Hepatic stellate cell (primary cell): ENCODE measurements at places on chromosomes 2 and 18.
A peak's percentile ranks its signal among the peaks of the same experiment; 100 is the strongest.

DNA sequence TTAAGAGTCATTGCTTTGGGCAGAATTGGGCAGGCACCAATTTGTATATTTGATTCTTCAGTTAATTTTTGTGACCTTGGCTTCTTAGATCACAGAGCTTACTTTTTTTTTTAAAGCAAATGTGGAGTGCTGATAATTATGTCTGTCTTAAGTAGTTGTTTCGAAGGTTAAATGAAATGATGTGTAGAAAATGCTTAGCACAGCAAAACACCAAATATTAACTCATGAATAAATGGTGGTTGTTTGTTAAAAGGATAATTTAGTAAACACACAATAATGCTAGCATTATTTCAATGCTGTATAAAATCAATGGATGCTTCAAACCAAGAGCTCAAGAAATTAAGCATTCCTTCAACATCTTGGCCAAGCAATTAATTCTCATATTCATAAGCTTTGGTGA is 143.4 kb downstream of the LPIN1 start:
- DNase-seq = no peak

- DNase-seq = no peak
Observed at GRCh38 chr2:60470340-60470739, 83.1 kb downstream of the BCL11A start.

GRCh38 chr2:2646433-2647051 is 315.5 kb upstream of the MYT1L start:
- no peak for DNase-seq

DNA sequence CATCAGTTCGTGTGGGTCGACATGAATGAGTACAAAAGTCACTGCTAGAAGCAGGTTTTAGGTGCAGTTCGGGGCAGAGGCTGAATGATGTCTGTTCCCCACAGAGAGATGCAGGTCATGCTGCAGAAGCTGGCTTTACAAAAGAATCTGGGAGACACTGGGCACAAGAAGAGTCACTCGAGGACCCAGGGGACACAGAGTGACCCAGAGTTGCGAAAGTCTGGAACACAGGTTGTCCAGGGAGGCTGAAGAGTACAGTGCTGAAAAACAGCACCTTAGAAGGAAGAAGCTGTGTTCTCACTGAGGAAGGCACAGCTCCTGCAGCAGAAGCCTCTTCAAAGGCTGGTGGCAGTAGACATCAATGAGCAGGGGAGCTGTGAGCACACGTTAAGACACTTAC is 14.8 kb downstream of the CACNB4 start:
- no peak for DNase-seq

- DNase-seq = no peak
Observed at GRCh38 chr2:18045230-18045629, 166.8 kb downstream of the KCNS3 start.

GRCh38 chr2:186572705-186573104 is 17.2 kb upstream of the ITGAV start:
- DNase-seq = no peak

- DNase-seq = peak; percentile 5
Observed at GRCh38 chr18:22385718-22386117, 32.0 kb downstream of the CTAGE1 start.

DNA sequence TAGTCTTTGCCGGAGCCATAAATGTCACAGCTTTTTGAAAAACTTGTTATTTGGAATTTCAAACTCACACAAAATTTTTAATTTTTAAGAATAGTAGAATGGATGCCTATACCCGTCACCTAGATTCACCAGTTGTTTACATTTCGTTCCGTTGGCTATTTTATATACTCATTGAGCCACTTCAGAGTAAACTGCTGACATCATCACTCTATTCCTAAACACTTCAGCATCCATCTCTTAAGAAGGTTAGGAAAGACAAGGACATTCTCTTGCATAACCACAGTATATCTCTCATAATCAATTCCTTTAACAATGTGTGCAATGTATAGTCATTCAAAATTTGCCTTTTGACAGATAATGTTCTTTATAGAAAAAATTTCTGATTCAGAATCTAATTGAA is 1065.8 kb downstream of the LRP1B start:
- no peak for DNase-seq

GRCh38 chr18:32607816-32608215 is 137.1 kb upstream of the GAREM1 start:
- no peak for DNase-seq

DNA sequence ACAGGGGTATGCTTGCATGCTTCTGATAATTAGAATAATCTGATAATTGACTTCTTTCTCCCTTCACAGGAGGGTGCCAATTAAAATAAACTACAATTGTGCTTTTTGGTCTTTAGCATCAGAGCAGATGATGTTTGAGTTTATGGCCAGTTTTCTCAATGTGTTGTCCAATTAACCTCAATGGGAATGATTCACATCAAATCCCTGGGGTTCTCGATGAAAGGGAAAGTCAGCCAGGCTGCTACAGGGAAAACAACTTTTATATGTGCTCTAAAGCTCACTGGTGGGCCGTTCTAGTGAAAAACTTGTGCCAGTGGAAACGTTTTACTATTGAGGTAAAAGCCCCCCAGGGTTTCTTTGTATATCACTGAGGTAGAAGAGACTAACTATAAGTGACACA is 887.3 kb upstream of the CRIM1 start:
- DNase-seq = no peak

DNA sequence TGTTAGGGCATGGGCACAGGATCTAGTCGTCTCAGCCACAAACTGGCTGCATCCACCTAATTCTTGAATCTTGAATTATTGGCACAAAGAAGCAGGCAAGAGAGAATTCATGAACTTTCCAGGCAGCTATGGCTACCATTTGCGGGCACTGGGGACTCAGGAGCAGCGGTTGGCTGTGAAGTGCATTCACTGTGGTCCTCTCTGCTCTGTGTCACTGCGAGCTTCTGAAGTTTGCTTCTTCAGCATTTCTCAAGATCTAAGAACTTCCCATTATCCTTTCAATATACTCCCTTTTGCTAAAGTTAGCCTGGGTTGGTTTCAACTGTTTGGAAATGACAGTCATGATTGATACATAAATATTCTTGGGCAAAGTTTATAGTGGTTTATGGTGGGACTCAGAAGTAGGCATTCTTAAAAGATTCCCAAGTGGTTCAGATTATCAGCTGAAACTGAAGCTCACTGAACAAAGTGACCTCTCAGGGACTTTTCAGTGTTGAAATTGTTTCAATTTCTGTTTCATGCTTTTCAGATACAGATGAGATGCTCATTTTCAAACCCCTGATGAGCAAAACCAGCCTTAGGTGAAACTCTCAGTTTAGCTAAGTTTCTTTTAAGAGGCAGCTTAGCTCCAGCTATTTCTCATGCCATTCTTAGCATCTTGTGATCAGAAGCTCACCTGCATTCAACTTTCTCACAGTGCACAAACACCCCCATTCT is 1258.3 kb upstream of the GYPC start:
- DNase-seq = no peak

GRCh38 chr2:84652431-84652830 is 136.1 kb downstream of the DNAH6 start:
- DNase-seq = no peak

GRCh38 chr2:55782528-55783173 is 89.0 kb upstream of the PNPT1 start:
- no peak for DNase-seq

DNA sequence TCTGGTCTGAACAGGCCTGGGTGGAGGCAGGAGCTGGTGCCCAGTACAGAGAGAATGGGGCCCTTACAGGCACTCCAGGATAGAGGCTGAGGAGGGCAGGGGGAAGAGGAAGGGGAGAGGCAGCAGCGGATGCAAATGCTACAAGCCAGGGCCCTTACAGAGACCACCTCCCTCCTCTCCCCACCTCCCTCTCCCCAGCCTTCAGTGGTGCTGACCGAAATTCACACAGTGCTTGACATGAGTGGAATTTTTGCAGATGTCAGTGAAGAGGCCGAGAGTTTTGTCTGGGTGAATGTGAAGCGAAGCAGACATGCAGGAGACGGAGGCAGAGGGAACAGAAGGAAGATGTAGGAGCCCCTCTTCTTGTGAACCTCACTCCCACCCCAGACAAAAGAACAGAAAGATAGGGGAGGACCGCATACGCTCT is 31.9 kb downstream of the CIB4 start:
- no peak for DNase-seq

- no peak for DNase-seq
Observed at GRCh38 chr2:74507926-74508520, 528 bp upstream of the PCGF1 start.

- no peak for DNase-seq
Observed at GRCh38 chr2:201320701-201321100, 36.4 kb downstream of the FLACC1 start.

GRCh38 chr2:134197445-134197844 is 56.4 kb upstream of the MGAT5 start:
- DNase-seq = no peak

DNA sequence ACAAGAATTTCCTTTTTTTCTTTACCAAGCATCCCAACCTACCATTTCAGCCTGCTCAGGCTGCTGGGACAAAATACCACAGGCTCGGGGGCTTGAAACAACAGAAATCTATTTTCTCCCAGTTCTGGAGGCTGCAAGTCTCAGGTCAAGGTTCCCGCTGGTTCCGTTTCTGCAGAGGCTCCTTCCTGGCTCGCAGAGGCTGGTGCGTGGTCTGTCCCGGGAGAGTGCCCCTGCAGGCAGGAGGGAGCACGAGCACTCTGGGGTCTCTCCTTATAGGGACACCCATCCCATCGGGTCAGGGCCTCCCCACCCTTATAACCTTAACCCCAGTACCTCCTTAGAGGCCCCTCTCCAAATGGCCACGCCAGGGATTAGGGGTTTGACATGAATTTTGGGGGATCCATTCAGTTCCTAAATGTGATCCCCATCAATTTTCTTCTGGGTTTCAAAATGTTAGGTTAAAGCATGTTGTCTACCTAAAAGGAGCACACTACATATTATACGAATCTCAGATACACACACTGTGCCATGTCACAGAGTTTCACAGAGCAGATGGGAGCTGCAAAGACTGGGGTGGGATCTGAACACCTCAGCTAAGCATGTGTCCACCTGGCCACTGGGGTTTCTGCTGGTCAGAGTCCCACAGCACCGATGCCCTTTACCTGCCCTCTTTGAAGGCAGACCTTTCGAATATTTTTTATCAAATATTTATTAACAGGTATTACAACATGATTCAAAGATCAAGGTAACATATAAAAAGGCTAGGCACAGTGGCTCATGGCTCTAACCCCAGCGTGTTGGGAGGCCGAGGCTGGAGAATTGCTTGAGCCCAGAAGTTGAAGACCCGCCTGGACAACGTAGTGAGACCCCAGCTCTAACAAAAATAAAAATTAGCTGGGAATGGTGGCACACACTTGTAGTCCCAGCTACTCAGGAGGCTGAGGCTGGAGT is 17.6 kb upstream of the ADI1 start:
- DNase-seq = peak; percentile 73

GRCh38 chr2:160490733-160491685 is 2.6 kb downstream of the RBMS1 start:
- no peak for DNase-seq

- no peak for DNase-seq
Observed at GRCh38 chr2:222972420-222972819, 79.6 kb upstream of the KCNE4 start.

DNA sequence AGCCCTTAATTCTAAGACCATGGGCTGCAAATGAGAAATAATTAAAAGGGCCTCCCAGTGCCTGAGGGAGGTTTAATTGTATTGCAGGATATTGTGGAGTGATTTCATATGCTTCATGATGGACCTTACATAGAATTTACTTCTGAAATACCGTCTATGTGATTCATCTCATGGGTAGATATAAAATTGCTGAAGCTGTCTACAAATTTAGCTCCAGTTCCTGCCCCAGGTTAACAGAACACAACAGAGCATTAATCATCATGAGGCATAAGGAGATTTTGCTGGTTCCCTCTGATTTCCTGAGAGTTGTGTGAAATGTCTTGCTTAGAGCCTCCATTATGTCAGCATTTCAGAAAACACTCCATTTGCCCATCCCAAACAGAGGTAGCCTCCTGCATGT is 770 bp downstream of the UPP2 start:
- no peak for DNase-seq

DNA sequence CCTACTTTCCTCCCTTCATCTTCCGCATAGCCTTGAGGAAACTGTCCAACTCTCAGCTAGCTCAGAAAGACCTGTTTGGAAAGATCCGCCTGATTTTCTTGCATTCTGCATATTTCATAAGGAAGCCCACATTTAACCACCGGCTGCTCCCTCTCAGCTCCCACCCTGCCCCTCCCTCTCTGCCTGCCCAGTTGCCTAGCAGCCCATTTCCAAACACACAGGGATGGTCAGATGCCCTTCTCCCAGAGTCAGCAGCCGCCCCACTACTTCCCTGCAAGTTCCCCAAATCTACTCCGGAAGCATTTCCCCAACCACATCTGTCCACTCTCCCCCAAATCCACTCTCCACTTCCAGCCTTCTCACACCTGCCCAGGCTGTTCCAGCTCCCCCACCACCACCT is 96.0 kb downstream of the TNS1 start:
- no peak for DNase-seq
